ENCODE measurements at places on chromosomes 6 and 20.
A peak's percentile ranks its signal among the peaks of the same experiment; 100 is the strongest.

DNA sequence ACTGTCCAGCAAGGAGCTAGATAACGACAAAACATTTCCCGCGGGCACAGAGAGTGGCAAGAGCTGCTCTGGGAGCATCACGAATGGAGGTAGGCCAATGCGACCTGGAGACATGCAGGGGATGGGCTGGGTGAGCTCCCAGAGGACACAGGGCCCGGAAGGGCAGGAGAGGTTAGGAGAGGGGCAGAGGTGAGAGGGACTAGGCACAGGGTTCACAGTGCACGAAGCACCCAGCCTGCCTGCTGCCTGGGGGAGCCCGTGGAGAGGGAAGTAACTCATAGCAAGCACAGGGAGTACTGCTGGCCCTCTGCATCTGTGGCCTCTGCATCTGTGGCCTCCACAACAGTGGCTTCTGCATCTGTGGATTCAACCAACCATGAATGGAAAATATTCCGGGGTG, 126.5 kb downstream of the HUS1B start:
- DNase-seq: no peak

DNA sequence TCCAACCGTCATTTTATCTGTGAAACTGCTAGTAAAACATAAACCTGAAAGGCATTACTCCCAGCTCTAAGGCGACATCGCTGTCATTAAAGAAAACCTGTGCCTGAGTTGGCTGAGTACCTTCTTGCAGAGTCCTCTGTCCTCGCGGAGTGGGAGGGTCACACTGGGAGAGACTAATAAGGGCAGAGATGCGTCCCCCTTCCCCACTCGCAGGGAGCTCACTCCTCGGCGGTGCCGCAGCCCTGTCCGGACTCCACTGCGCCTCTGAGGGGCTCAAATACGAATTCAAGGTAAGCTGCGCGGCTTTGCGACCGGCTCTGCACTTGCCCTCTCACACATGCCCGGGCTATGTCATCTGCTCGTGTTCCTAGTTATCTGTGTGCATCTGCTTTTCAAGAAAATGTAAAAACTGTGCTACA, at the start of gene COL19A1:
COL19A1 (plus strand) TSS at position 206 of the 419 bp plus-strand sequence. CDS start 13,012 bp downstream, outside the sequence.
- peak; percentile 79 for DNase-seq

GRCh38 chr6:15476631-15477380, 186.0 kb downstream of the DTNBP1 start:
- DNase-seq: no peak

GRCh38 chr6:14693301-14694192, 552.3 kb upstream of the JARID2 start:
- DNase-seq: no peak

DNA sequence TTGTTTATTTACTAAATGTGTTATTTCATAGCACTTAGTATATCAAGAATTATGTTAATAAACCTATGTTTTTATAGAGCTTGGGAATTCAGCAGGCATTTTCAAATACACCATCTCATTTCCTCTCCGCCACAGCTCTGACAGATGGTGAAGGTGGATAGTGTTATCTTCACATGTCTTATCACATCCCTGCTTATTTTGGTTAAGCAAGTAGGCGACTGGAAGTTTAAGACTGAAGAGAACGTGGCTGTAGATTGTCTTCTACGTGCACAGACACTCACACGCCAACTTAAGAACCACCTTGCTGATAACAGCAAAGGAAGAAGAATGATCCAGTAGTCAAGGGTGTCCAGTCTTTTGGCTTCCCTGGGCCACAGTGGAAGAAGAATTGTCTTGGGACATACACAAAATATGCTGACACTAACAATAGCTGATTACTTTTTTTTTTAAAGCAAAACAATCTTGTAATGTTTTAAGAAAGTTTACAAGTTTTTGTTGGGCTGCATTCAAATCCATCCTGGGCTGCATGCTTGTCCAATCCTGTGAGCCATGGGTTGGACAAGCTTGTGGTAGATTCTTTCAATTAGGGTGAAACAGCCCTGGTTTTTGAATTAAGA, 43.3 kb upstream of the SCGN start:
- DNase-seq: no peak

GRCh38 chr20:53972179-53972578, 98.2 kb downstream of the BCAS1 start:
- no peak for DNase-seq

- DNase-seq: no peak
These were observed 13.6 kb downstream of the PDE10A start for GRCh38 chr6:165649166-165650137.

GRCh38 chr6:10610289-10610688, 84.1 kb downstream of the C6orf52 start:
- DNase-seq: no peak

- DNase-seq: no peak
These were observed 262.4 kb downstream of the SOX4 start for GRCh38 chr6:21855811-21856455.
